ENCODE measurements at places on chromosomes 1 and 21.

- no peak for DNase-seq
These were observed 34.6 kb downstream of the CFAP57 start for GRCh38 chr1:43206600-43207228.

GRCh38 chr1:16396591-16396990 lies 29.5 kb downstream of the SZRD1 start:
- DNase-seq, result no peak

GRCh38 chr1:203346060-203346768 lies 4.7 kb downstream of the FMOD start:
- no peak for DNase-seq

GRCh38 chr1:97505289-97505688 lies 415.5 kb downstream of the DPYD start:
- no peak for DNase-seq

DNA sequence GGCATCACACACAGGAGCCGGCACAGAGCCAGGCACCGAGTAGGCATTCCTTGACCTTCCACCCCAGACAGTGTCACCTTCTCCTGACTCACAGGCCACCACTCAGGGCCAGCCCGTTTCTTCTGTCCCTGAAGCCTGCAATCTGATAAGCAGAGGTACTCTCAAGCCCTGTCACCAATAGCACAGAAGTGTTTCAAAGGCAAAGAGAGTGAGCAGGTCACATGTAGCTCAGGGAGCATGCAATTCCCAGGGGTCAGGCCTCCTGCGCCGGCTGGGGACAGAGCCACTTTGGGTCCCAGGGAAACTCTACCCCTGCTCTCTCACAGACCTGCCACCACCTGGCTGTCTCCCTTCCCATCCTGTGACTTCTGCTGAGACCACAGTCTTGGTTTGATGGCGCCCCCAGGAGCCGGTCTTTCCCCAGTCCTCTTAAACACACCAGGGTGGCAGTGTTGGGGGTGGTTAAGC lies 13.2 kb downstream of the CAPN9 start:
- DNase-seq, result no peak

DNA sequence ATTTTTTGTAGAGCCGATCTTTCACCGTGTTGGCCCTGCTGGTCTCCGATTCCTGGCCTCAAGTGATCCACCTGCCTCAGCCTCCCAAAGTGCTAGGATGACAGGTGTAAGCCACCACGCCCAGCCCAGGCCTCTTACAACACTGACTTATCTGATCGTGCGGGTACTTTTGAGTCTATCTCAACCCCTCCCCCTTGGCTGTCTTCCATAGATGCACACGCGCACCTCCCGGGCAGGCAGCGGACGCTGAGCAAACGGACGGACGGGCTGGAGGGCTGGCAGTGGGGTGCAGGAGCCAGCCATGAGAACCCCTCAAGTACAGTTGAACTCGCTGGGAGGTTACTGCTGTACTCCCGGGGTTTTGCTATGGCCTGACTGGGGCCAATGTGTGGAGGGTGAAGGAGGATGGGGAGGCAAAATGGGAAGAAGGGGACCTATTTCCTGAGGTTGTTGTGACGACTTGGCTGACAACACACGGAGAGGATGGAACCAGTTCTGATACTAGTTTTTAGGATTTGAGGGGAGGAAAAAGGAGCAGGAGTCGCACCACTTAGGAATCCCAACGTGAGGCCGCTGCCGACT lies 959 bp downstream of the CD58 start:
- no peak for DNase-seq
